Suppressor macrophage treated with lipopolysaccharide for 1 hour (primary cell): ENCODE measurements at places on chromosomes 6 and 20.

GRCh38 chr6:135693811-135694370, 157.6 kb upstream of the PDE7B start:
- no peak for DNase-seq

DNA sequence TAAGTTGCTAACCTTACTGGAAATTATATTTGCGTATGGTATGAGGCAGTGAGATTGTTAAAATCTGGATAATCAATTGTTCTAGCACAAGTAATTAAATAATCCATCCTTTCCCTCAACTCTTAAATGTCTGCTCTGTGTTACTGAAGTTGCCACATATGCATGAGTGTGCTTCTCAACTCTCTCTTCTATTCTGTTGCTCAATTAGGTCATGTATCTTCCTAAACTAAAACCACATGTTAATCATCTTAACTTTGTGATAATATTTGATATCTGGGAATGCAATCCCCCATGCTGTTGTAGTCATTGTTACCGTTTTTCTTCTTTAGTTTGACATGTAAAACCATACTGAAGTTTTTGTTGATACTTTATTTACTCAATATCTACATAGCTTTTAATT, 63.5 kb upstream of the STMND1 start:
- DNase-seq: no peak

DNA sequence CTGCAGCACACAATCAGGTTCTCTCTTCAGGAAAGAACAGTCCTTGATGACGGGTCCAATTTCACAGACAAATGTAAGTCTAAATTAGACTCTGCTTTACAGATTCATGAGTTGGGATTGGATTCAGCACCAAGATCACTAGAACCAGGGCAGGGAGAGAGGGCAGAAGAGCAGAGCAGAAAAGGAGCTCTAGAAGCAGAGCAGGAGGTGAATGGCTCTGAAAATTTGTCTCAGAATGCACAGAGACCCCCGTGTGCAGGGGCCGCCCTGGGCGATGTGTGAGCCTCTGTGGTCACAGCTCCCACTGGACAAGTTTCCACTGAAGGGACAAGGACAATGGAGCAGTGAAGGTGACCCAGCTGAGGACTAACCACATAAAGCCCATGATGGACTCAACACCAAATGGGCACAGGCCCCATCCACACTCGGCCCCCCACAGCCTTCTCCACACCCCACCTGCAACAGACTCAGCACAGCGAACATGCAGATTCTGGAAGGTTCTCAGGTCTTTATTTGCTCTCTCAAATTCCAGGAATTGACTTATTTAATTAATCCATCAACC, 3.5 kb downstream of the HLA-B start:
- no peak for DNase-seq

GRCh38 chr6:13156381-13156780, 172.0 kb downstream of the TBC1D7 start:
- no peak for DNase-seq

GRCh38 chr20:58238490-58238889, 10.0 kb upstream of the ANKRD60 start:
- DNase-seq: no peak

DNA sequence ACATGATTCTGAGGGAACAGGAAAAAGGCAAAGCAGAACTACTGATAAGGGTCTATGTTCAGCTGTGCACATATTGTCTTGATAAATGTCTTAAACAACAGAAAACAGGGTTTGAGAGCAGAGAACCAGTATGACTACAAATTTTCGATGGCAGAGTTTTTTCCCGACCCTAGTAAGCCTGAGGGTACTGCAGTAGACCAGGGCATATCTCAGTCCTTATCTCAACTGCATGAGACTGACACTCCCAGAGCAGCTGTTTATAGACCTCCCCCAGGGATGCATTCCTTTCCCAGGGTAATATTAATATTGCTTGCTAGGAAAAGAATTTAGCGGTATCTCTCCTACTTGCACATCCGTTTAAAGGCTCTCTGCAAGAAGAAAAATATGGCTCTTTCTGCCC, 1176.8 kb upstream of the ADGRB3 start:
- DNase-seq: no peak

GRCh38 chr20:36472637-36473090, 68.7 kb upstream of the MYL9 start:
- DNase-seq: no peak

- peak; percentile 94 for DNase-seq
Measured at GRCh38 chr6:30684386-30685156, 1.9 kb downstream of the PPP1R18 start.

GRCh38 chr20:49938173-49939163, 2.3 kb downstream of the RNF114 start:
- peak; percentile 69 for DNase-seq

DNA sequence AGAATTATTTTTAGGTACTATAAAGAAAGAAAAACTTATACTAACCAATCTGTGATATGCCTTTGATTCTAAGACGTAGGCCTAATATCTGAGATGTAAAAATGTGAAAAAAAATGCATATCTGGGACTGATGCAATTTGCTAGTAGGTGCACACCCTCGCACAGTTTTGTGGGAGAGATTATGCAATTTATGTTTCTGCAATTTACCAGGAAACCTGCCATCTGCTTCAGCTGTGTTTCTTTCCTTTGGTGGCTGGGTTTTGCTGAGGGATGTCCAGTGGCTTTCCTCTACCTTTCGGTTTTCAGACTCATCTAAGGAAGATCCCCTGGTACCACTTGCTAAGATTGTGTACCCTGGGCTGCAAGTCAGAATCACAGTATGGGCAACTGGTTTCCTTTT, 186.9 kb downstream of the ZFP64 start:
- DNase-seq: peak; percentile 32

DNA sequence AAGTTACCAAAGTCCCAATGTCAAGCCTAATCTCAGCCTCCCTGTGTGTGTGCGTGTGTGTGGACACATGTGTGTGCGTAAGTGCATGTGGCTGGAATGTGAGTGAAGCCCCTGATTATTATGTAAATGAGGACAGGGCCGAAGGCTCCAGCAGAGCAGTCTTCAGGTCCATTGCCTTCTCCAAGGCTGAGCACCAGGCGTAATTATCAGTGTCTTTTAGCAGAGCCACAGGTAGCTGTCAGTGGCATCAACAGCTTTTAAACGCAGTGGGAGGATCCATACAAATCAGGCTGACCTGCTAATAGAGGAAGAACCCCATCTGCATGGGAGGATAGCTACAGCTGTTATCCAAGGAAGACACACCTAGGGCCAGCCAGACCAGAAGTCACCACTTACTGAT, 324.3 kb upstream of the MOCS1 start:
- DNase-seq: no peak

- peak; percentile 54 for DNase-seq
Measured at GRCh38 chr6:113662093-113662665, 195.0 kb upstream of the MARCKS start.

DNA sequence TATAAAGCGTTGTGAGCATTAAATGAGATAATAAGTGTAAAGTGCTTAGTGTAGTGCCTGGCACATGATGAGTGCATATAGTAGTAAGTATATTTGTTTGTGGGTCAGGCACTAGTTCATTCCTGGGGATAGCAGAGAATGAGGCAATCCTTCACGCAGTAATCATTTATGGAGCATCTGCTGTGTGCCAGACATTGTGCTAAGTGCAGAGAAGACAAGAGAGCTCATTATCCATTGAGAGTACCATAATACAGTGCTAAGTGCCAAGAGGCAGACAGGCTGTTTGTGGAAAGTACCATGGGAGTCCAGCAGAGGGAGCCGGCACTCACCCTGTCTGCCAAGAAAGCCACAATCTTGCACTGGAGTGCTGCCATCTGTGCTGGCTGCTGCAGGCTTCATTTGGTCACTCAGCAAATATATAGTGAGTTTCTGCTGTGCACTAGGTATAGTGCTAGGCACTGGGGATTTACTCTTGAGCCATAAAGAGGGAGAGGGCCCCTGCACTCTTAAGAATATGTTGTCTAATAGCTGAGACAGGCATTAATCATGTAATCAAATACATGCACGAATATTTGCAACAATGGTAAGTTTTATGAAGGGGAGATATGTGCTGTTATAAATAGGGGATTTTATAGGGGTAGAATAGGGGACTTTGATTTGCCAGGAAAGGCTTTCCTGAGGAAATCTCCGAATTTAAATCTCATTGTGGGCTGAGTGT, 12.9 kb upstream of the MROH8 start:
- peak; percentile 72 for DNase-seq

DNA sequence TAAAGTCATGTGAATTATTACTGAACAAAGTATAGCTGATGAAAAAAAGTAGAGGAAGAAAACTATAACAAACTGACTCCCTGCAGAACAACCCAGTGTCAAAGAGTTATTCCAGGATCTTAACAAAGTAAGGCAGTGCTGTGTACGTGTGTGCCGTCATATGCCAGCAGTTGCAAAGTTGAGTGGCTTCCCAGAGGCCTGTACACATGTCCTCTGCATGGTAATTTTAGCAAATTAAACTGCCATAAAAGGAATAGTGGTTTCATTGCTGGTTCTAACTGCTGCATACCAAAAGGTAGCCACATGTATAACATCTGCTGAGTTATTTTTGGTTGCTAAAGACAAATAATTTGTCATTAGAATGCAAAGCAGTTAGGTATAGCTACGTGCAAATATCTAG, 44.8 kb downstream of the RIPOR2 start:
- no peak for DNase-seq

DNA sequence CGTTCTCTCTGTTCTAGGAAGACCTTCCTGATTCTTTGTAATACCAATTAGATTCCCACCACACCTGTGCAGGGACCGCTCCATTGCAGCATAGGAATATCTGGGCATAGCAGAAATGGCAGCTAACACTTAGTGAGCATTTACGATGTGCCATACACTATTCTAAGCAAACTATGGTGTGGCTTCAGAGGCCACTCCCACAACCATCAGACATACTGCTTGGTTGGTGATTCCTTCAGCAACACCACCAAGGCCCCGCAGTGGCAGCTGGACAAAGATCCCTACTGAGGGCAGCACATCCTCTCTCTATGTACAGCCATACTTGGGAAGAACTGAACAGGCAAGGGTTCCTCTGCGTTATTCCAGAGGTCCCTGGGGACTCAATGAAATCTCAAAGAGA, 6.2 kb downstream of the KCNK5 start:
- no peak for DNase-seq

GRCh38 chr6:43074847-43075669, 1.1 kb upstream of the PTK7 start:
- DNase-seq: no peak

GRCh38 chr20:45927071-45927878, 7.2 kb upstream of the PCIF1 start:
- DNase-seq: no peak

GRCh38 chr6:113596387-113597230, 260.5 kb upstream of the MARCKS start:
- no peak for DNase-seq

- no peak for DNase-seq
Measured at GRCh38 chr6:138087593-138088325, 19.5 kb downstream of the PERP start.

DNA sequence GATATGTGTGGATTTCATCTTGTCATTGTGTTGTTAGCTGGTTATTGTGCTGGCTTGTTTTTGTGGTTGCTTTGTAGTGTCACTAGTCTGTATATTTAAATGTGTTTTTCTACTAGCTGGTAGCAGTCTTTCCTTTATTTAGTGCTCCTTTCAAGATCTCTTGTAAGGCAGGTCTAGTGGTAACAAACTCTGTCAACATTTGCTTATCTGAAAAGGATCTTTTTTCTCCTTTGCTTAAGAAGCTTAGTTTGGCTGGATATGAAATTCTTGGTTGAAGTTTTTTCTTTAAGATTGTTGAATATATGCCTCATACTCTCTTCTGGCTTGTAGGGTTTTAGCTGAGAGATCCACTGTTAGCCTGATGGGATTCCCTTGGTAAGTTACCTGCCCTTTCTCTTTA, 32.7 kb upstream of the TFB1M start:
- no peak for DNase-seq

DNA sequence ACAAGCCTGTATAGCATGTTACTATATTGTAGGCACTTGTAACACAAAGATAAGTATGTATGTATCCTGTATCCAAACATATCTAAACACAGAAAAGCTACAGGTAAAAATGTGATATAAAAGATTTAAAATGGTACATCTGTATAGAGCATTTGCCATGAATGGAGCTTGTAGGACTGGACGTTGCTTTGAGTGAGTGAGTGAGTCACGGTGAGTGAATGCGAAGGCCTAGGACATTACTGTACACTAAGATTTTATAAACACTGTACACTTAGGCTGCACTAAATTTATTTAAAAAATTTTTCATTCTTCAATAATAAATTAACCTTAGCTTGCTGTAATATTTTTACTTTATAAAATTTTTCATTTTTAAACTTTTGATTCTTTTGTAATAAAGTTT, 136.9 kb downstream of the NKAIN2 start:
- DNase-seq: no peak

DNA sequence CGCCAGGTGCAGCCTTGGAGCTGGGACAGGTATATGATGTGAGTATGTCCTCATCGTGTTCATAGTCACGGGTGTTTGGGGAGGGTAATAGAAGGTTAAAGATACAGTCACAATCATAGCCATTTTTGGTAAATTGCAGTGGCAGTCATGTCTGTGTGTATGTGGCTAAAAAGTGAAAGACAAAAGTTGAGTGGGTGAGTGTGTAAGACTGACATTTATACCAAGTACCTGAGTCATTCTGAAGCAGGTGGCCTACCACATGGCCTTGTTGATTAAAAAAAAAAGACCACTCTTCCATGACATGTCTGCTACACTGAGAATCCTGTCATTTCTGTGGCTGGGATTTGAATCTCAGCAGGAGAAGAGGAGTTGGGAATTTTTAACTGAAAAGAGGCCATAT, 181.9 kb downstream of the SCP2D1 start:
- DNase-seq: no peak

- DNase-seq: no peak
Measured at GRCh38 chr20:38866265-38867061, 59.8 kb upstream of the FAM83D start.

DNA sequence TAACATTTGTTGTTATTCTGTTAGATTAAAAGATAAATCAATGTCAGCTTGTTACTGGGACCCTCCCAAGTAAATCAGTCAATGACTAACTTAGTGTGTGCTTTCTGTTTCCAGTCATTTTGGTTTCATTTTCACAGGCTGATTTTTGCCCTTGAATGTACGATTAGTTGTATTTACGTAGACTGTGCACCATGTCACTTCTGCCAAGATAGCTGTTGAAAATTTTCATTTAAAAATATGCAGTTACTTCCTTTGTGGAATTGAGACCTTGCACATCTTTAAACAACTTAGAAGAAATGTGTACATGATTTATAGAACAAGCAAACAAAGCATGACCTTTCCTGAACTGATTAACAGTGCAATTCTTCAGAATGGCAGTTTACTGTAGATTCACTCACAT, 944.8 kb upstream of the CITED2 start:
- no peak for DNase-seq
